Stimulated activated CD8-positive, alpha-beta memory T cell treated with anti-CD3 and anti-CD28 coated beads, Interleukin-12 subunit alpha, Interleukin-12 subunit beta, amount 100 ng/mL, for 4 hours (primary cell): ENCODE measurements at places on chromosomes 3 and 15.

- no peak for DNase-seq
Measured at GRCh38 chr3:60217156-60217911, 1033.9 kb downstream of the FHIT start.

- DNase-seq: no peak
Measured at GRCh38 chr3:50442945-50443579, 60.4 kb downstream of the CACNA2D2 start.

DNA sequence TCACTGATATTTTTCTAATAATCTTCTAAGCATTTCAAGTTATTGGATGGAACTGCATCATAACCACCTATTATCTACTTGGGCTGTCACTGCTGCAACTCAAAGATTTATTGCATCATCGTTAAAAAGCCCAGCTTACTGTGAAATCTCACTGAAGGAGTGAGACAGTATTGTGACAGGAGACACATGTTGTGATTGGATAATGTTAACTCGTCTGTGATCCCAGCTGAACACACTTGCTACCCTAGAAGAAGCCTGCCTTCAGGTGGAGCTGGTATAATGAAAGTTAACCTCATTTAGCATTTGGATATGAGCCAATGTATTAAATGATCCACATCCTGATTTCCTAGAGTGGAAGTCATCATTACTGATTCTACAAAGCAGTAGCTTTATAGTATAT is 138.1 kb downstream of the MAP2K5 start:
- DNase-seq: no peak

DNA sequence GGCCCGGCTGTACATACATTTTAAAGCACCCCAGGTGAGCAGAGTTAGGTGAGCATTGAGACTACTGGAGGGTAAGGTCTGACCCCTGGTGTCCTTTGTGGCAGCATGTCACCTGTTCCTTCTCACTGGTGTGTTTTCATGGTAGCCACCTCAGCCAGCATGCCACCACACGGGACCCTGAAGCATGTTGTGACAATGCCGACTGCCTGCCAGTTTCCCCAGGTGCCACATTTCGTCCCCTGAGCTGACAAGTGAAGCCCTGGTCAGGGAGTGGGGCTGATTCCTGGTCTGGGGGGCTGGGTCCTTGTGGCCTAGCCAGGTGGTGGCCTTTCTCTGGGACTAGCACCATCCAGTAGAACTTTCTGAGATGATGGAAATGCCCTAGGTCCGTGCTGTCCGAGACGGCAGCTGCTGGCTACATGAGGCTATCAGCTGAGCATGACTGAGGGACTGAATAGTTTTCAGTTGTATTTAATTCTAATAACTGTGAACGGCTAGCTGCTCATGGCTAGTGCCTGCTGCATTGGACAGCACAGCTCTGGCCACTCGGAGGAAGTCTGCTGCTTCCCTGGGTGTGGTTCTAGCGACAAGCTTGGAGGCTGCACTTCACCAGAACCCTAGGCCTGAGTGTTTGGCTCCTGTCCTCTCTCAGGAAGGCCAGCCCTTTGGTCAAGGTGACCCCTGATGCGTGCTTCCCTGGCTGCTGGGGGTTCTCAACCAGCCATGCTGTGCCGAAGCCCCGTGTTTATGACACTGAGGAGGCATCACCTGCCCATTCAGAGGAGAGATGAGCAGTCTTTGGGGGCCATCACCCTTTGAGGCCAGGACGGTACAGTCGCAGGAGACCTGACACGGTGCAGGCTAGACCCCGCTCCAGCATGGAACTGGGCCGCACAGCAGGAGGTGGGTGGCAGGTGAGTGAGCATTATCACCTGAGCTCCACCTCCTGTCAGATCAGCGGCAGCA is 3.9 kb downstream of the C3orf22 start:
- DNase-seq: no peak

- DNase-seq: no peak
Measured at GRCh38 chr3:18402239-18402799, 22.8 kb downstream of the SATB1 start.

DNA sequence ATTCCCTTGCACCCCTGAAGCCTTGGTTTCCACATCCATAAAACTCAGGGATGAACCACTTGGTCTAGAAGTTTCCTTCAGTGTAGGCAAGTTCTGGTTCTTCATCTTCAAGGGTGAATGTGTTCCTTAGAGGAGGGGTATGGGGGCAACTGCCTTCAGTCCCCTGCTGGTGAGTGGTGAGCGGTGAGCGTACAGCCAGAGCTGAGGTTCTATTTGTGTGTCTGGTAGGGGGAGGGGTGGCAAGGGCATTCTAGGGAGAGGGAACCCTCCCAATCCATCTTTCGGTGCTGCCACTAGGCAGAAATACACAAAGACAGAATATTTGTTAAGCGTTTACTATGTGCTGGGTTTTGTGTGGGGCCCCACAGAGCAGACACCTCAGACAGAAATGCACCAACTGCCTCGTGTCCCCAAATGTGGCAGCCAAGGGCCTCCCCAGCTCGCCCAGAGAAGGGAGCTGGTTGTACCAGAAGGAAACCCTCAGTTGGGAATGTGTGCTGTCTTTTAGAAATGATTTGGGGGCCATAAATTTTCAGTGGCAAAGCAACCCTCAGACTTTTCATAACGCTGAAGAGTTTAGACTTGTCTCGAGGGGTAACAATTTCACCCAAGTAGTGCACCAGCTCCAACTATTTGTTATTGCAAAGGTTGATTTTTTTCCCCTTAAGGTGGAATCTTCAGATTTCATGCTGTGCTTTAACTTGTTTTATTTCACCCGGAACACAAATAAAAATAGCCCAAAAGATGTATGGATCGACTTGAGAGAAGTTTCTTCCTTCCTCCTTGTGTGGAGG is 137.6 kb downstream of the FBLN2 start:
- DNase-seq: no peak

DNA sequence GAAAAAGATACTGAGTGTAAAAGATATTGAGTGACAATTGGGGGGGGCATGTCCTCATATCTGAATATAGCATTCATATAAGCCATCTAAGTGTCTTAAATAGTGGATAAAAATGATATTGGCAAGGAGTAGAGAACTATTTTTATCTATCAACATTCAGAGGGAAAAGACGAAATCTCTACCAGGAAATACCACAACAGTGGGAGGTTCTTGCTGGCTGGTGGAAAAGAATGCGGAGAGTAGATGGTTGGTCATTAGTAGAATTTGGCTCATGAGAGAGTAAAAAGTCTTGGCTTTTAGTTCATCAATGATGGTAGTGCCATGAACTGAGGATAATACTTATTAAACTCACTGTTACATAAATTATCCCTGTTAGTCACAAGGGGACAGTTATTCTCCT is 4.8 kb upstream of the TCF12 start:
- no peak for DNase-seq

DNA sequence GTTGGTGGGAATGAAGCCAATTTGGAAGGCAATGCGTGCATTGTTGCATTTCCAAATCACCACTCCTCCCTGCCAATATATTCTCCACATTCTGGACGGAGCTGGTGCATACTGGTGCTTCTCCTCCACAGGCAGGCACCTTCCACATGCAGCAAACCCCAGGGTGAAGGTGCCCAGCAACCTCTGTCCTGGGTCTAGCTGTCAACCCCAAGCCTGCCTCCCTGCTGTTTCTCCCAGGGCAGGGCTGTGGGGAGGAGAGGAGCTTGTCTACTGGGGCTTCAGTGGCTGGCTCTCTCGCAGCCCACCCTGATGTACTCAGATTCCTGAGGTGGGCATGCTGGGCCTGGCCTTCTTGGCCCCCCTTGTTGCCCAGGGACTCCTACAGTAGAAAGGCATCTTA is 20.1 kb downstream of the GASK1A start:
- DNase-seq: no peak

- no peak for DNase-seq
Measured at GRCh38 chr3:158531334-158531733, 39.7 kb upstream of the MLF1 start.
